ENCODE measurements at places on chromosomes 5 and 9.
A peak's percentile ranks its signal among the peaks of the same experiment; 100 is the strongest.

- DNase-seq, result no peak
Measured at GRCh38 chr9:108351571-108351970, 504.2 kb downstream of the ACTL7B start.

DNA sequence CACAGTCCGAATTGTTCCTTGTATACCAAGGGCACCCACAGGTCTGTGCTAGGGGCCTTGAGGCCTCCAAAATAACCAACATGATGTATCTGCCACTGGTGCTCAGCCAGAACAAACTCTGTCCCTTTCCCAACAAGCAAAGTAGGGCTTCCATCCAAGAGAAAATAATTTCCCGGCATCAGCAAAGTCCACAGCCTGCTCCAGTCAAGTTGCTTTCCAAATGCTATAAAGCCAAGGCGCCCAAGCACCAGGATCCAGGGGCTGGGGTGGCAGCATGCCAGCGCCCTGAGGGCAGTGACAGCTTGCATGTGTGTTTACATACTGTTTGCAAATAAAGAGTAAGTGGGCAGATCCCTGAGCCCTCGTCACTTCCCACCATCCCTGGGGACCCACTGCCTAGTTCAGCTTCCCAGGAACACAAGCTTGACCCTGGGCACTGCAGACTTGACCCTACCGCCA is 155.9 kb downstream of the ERCC6L2 start:
- DNase-seq, result peak; percentile 58

DNA sequence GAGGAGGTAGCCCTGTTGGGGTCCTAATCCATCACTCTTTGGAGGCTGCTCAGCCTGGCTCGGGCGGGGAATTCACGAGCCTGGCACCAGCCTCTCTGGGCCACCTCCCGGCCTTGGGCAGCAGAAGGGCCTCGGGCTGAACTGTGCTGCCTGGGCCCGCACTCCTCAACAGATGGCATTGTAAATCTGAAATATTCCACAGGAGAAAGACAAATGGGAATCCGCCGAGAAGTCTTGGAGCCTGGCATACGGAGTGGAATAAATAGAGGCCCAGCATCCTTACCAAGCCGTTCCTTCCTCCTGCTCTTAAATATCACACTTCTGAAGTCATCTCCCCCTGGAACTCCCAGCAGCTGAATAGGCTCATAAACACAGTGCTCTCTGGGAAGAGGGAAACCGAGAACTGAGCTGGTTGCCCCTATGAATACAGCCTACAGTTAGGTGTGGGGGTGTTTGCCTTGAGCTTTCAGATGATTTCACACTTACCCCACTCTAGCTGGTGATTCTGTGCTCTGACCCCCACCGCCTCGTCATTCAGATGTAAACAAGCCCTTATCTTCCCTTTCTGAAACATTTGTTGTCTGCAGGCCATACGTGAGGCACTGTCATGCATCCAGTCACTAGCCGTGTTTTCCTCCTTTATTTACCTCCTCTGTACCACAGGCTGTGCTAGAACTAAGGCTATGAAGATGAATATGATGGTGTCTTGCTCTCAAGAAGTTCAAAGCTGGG is 455.0 kb upstream of the CLINT1 start:
- DNase-seq, result no peak

- DNase-seq, result peak; percentile 5
Measured at GRCh38 chr5:144028058-144028457, 142.4 kb downstream of the YIPF5 start.

- peak; percentile 78 for DNase-seq
Measured at GRCh38 chr9:4740638-4741364, at the start of gene AK3. AK3 (minus strand) TSS chr9:4741202; CDS start chr9:4741087, 115 bp downstream.

GRCh38 chr9:131651160-131651559 is 88.7 kb downstream of the RAPGEF1 start:
- no peak for DNase-seq

GRCh38 chr5:68565427-68565826 is 349.9 kb downstream of the PIK3R1 start:
- peak; percentile 67 for DNase-seq

GRCh38 chr9:132201139-132201538 is 39.3 kb downstream of the NTNG2 start:
- no peak for DNase-seq

DNA sequence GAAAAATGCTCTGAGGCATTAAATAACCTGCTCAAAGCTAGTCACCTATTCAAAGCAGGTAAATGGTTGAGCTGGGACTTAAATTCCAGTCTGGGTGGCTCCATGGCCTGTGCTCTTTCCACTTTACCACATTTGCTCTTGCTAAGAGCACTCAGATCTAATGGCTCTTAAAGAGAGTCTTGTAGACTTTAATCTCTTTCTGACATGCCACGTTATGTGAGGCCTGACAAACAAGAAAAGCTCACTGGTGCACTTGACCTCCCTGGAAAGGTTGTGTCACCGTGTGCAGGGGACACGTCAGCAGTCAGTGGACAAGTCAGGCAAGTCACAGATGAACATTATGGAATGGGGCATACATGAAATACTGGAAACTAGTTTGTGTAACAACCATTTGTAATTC is 129.9 kb upstream of the RPS23 start:
- DNase-seq, result no peak

- no peak for DNase-seq
Measured at GRCh38 chr5:82586661-82587310, 308.6 kb upstream of the RPS23 start.

DNA sequence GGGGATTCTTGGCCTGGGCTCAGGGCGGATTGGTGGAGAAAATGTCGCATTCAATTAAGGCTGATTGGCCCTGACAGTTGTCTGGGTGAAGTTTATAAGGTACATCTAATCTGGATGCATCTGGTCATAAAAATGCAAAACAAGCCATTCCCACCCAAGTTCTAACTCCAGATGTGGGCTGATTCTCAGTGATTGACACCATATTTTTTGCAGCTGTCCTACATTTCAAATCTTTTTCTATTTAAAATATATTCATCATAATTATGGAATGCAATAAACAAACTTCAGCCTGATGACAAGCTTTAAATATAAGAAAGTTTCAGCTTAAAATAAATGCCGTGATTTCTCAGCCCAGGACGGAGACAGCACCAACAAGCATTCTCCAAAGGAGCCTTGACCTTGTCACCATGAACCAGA is 146.4 kb upstream of the SMIM23 start:
- no peak for DNase-seq

Measured in NCI-H526 treated with DMSO at 0.1 percent for 48 hours (cell line).